Cerebellar cortex (tissue), 1 donor: ENCODE measurements at places on chromosomes 2 and 18.
A peak's percentile ranks its signal among the peaks of the same experiment; 100 is the strongest.

DNA sequence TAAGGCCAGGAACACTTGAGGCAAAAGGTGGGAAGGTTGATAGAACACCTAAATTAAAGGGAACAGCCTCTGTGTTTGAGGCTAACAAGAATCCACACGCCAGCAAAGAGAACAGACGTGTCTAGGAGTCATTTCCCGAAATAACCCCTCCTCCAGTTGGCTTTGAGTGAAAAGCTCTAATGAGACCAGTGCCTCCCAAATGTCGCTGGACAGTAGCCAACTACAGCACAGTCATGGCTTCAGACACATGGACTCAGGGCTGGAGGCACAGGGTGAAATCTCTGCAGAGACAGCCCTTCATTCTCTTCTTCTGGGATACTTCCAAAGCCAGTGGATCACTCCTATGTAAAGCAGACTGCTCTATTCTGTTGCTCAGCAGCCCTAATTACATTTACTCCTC lies 49.6 kb downstream of the SOWAHC start:
- DNase-seq: peak; percentile 93

GRCh38 chr2:176820371-176820932 lies 392.1 kb upstream of the HNRNPA3 start:
- DNase-seq: no peak

- no peak for DNase-seq
These were observed 12.6 kb downstream of the AGPS start for GRCh38 chr2:177405029-177405692.

GRCh38 chr18:11996190-11996754 lies 15.0 kb downstream of the IMPA2 start:
- DNase-seq: no peak

DNA sequence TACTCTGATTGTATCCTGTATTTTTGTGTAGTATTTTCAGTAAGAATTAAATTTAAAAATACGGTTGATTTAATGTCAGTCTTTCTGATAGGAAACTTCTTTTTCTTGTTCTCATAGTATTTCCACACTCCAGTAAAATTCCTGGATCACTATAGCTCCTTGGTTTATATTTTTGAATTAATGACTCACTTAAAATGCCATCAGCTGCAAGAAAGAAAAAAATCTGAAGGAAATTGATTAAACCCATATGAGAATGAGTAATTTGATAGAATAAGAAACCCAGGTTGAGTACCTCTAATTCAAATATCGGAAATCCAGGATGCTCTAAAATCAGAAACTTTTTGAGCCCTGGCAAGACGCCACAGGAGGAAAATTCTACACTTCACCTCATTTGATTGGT lies 186.8 kb upstream of the RND3 start:
- DNase-seq: no peak

DNA sequence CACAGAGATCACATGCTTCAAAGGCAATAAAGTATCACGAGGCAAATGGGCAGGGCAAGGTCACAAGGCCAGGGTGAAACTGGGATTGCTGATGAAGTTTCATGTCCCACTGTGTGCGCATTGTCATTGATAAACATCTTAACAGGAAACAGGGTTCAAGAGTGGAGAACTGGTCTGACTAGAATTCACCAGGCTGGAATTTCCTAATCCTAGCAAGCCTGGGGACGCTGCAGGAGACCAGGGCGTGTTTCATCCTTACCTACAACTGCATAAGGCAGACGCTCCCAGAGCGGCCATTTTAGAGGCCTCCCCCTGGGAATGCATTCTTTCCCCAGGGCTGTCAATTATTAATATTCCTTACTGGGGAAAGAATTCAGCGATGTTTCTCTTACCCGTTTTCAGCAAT lies 33.2 kb downstream of the PTPN4 start:
- DNase-seq: no peak

GRCh38 chr2:66538291-66538690 lies 103.4 kb downstream of the MEIS1 start:
- DNase-seq: no peak

GRCh38 chr2:228613133-228613850 lies 431.8 kb upstream of the SPHKAP start:
- no peak for DNase-seq

DNA sequence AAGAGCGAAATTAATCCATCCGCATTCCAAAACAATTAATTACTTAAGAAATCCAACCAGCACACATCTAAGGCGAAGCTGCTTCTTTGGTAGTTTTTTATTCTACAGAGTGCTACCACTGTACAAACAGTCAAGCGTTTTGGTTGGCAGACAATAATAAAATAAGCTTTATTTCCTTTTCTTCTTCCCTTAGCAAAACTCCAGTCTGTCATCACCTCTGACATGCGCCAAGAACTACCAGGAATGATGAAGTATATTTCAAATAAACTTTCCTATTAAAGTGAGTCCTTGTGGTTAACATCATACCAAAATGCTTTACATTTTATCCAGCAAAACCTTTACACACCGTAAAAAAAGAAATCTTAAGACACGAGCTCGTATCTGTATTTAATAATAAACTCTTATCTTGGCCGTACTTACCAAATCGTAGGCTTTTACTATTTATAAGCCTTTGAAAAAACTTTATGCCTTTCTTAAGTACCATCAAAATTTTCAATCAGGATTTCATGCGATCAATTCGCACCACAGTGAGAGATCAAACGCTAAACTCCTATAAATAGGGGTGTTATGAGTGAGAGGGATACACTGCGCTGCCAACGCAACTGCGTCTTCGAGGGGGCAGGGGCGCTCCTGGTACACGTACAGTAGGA lies 1.3 kb downstream of the ATL2 start:
- no peak for DNase-seq

- DNase-seq: no peak
These were observed 190.1 kb downstream of the LNPK start for GRCh38 chr2:175811971-175812370.

DNA sequence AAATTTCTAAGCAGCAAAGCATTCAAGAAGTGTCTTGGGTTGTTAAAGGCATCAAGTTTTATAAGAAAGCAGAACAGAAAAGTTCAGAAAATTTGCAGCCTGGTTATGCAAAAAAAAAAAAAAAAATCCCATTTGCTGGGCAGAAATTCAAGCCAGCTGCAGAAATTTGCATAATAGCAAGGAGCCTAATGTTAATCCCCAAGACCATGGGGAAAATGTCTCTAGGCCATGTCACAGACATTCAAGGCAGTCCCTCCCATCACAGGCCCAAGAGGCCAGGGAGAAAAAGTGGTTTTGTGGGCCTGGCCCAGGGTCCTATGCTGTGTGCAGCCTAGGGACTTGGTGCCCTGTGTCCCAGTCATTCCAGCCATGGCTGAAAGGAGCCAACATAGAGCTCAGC lies 269.0 kb upstream of the SLC39A10 start:
- no peak for DNase-seq
